ENCODE measurements at places on chromosomes 16 and 17.

DNA sequence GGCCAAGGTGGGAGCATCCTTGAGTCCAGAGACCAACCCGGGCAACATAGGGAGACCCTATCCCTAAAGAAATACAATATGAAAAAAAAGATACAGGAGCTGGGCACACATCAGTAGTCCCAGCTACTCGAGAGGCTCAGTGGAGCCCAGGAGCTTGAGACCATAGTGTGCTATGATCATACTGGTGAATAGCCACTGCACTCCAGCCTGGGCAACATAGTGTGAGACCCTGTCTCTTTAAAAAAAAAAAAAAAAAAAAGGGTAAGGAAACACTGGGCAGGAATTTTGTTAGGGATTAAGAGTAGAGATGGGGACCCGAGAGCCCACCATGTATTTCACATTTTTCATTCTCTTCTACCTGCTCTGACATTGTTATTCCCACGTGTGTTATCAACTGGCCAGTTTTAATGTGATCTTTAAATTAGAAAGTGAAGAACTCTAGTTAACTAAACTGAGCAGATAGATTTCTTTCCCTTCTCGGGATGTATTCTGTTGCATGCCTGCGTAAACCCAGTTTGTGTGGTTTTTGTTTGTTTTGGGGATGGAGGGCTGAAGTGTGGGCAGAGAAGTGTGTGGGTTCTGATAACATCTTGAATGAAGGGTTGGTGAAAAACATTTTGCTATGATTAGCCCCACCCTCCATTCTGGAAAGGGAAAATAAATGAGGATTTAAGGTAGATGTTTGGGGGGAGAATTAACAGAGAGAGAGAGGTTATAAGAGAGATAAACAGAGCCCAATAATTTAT lies 17.2 kb upstream of the SNTB2 start:
- no peak for DNase-seq

- DNase-seq, result no peak
These were observed 7.7 kb upstream of the SLFN12L start for GRCh38 chr17:35545150-35545549.

- no peak for DNase-seq
These were observed 116.7 kb downstream of the MSI2 start for GRCh38 chr17:57373048-57373447.

DNA sequence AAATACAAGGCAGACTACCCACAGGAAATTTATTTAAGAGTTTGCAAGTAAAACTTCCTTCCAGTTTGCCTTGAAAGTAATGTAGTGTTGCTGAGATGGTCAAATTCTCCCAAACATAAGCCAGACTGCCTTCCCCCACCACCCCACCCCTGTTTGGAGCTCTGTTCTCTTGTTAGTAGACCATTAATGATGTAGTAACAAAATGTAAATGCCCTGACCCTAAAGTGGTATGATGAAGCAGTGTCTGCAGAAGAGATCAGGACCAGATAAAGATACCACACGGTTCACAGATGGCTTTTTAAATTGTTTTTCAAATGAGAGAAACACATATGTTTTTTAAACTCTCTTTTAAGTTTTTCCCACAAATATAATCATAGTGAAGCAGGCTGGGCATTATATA lies 136.4 kb upstream of the TMEM97 start:
- DNase-seq, result no peak

DNA sequence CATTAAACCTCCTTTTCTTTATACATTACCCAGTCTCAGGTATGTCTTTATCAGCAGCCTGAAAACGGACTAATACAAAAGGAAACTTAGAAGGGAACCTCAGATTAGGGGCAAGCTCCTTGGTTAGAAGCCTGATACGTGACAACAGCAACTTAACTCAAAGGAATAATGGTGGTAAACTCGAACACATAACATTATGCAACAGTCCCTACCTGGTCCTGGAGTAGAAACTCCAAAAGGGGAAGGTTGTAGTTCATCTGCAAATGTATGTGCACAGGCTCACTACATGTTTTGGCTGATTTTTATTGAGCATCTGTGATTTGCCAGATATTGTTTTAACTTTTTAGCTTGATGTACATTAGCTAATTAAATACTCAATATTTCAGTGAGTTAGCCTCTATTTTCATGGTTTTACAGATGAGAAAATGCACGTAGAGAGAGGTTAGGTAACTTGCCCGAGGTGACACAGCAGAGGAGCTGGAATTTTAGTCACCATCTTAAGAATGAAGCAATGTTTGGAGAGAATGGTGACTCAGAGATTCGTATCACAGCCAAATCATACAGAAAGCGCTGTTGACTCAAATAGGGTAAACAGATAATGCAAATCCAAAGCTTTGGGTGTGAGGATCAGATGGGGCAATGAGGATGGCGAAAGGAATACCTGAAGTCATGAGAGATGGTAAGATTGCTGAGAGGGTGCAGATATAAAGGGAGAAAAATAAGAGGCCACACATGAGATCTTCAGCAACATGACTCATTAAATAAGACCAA lies 194.9 kb upstream of the RBFOX1 start:
- no peak for DNase-seq

DNA sequence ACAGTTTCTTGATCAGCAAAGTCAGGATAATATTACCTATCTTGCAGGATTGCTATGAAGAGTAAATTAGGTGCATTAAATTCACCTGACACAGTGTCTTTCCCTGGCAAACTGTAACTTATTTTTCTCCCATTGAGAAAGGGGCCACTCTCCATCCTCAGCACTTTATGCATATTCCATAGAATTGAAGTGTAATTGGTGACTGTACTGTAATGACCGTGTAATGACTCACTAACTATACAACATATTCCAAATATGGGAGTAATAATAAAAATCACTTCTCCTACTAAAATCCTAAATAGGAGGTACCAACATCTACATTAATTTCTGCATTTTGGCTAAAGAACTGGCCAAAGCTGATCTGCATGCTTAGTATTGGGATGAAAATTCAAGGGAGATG lies 141.9 kb upstream of the NOG start:
- no peak for DNase-seq

GRCh38 chr16:64136314-64136713 lies 985.5 kb downstream of the CDH11 start:
- DNase-seq, result no peak

DNA sequence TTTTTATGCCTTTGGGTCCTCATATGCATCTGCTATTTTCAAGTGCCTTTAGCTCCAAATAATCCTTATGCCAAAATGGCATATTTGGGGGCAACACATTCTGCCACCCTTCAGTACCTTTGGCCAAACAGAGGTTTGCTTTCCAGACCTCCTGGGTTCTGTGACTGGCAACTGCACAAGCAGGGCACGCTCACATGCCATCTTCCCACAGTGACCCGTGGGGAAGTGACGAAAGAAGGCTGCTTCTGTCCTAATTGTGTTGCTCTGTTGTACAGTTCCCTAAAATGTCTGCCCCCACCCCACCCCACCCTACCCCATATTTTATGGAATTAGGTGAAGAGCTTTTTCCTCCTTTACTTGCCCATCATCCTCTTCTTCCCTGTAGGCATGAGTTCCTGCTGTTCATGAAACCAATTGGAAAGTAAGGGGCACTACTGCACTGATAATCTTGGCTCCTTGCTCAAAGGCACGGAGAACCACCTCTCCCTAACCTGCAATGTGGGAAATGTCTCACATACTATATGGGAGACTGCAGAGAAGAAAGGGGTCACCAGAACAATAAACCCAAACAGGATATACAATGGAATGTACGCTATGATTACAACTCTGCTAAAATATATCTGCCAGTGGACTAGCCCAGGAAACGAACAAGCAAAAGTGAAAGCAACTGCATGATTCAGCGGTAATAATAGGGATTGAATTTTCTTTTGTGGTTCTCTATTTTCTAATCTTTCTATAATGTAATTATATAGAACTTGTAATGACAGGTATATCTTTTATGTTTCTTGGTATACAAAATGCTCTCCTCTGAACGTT lies 3.3 kb upstream of the SLFN12L start:
- DNase-seq, result peak; percentile 75

- DNase-seq, result no peak
These were observed 7.4 kb downstream of the ASGR2 start for GRCh38 chr17:7107012-7107754.

- no peak for DNase-seq
These were observed 53.0 kb downstream of the VAC14 start for GRCh38 chr16:70747703-70748631.

- DNase-seq, result no peak
These were observed 18.8 kb downstream of the SEZ6 start for GRCh38 chr17:28986714-28987655.

DNA sequence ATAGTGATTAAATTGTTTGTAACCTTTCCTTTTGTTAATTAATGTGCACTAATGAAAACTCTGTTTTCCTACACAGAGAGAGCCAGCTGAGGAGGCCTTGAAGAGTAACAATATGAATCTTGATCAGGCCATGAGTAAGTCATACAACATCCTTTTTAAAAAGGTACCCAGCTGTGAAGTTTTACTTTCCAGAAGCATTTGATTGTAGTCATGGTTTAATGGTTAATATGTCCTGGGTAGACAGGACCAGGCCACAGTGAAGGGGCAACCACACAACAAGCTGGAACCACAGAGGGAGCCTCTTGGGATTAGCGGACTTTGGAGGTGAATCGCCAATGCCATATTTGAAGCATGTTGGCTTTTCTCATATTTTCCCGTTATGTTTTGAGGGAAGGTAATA lies 55.6 kb downstream of the TMC6 start:
- no peak for DNase-seq

DNA sequence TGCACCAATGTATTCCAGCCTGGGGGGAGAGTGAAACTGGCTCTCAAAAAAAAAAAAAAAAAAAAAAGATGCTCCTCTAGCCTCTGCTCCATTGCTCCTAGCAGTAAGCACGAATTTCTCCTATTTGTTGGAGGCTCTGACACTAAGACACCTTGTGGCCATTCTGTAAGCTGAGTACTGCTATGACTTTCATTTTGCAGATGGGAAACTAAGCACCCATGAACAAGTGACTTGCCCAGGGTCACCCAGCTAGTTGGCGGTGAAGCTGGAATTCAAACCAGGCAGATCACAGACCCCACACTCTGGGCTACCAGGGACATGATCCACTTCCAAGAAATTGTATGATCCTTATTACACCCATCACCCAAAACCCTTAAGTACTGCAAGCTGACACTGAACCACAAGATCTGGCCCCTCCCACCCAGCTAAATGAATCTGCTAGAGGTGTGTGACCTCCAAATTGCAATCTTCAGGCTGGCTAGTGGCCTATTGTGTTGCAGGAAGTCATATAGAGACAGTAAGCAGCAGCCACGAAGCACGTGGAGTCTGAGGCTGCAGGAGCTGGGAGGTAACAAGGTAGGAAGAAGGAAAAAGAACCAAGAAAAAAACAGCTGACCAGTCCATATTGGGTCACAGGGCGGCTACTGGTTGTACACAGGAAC lies 209.4 kb downstream of the XYLT1 start:
- DNase-seq, result peak; percentile 38

GRCh38 chr17:4054446-4054845 lies 88.4 kb downstream of the ZZEF1 start:
- DNase-seq, result no peak

- DNase-seq, result no peak
These were observed 285.2 kb downstream of the SEC14L1 start for GRCh38 chr17:77425791-77426641.

- DNase-seq, result peak; percentile 68
These were observed 2.7 kb upstream of the ZC3H7A start for GRCh38 chr16:11799509-11800381.

DNA sequence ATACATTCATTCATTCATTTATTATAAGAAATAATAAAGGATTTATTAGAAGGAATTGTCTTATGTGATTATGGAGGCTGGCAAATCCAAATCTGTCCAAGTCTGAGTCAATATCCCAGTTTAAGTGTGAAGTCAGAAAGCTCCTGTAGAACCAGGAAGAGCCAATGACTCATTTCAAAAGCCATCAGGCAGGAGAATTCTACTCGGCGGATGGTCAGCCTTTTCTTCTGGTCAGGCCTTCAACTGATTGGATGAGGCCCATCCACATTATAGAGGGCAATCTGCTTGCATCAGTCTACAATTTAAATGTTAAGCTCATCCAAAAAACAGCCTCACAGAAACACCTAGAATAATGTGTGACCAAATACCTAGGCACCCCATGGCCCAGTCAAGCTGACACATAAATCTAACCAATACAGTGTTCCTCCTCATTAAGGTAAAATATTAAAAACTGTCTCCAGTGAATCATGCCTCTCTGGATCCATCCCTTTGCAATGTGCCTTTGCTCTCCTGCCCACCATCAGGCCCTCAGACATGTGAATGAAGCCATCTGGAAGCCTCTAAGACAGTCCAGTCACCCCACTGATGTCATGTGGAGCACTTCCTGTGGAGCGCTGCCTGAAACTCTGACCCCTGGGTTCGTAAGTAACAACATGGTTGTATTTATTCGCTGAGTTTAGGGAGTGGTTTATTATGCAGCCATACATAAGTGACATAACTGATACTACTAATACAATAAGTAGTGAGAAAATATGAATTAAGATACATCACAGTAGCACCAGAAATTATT lies 69.2 kb upstream of the WSB1 start:
- no peak for DNase-seq

- no peak for DNase-seq
These were observed 393.9 kb upstream of the MAF start for GRCh38 chr16:79994418-79994817.

DNA sequence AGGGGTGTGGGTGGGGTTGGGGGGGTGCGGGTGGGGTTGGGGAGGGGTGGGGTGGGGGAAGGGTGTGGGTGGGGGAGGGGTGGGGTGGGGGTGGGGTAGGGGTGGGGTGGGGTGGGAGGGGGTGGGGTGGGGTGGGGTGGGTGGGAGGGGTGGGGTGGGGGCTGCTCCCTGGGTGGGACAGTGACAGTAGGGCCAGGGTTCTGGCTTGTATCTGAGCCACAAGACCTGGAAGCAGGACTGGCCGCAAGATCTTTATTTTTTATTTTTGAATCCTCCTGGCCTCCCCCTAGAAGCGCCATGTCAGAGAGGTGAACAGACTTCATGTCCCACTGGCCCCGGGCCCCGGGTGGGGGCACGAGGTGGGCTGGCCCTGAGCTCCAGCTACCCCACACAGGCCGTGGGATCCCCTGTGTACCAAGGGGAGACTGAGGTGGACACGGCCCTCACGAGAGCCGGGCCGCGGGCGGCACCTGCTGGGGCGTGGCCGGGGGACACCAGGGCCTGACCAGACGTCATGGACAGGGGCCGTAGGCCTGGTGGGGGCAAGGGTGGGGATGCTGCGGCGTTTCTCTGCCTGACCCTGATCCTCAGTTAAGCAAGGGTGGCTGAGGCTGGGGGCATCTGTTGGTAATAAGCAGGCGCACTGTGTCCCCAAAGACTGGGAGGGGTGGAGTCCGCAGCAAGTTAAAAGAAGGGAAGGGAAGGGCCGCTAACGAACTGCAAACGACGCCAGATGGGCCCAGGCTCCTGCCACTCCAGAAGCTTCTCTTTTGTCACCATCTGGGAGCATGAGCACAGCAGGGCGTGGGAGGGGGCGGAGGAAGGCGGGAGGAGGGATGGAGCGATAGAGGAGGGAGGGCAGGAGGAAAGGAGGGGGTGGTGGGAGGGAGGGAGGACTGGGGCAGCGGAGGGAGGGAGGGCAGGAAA lies 22.3 kb upstream of the PABPN1L start:
- DNase-seq, result no peak

- no peak for DNase-seq
These were observed 7.8 kb upstream of the GPRC5C start for GRCh38 chr17:74424117-74424516.

All from GM12865 (cell line).